HCT116 (cell line): ENCODE measurements at places on chromosomes 3 and 15.

GRCh38 chr3:15271030-15271429 is 61.4 kb downstream of the SH3BP5 start:
- DNase-seq = no peak

GRCh38 chr3:42511736-42512135 is 9.3 kb downstream of the VIPR1 start:
- no peak for DNase-seq

GRCh38 chr3:132784502-132785025 is 62.4 kb upstream of the NPHP3 start:
- DNase-seq = no peak

DNA sequence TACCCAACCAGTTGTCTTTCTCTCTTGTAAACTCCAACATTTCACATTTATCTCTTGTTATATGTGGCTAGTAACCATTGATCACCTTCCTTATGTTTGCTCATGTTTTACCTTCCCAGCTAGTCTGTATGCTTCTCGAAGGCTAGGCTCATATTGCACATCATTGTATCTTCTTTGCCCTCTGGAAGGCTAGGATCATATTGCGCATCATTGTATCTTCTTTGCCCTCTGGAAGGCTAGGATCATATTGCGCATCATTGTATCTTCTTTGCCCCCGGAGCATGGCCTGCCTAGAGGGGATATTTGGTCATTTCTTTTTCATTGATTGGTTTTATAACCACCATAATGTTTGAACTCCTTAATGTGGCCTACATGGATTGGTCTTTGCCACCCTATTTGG is 39.4 kb upstream of the ATP13A3 start:
- DNase-seq = no peak

- no peak for DNase-seq
Observed at GRCh38 chr3:195913382-195913781, 5.0 kb upstream of the TNK2 start.

DNA sequence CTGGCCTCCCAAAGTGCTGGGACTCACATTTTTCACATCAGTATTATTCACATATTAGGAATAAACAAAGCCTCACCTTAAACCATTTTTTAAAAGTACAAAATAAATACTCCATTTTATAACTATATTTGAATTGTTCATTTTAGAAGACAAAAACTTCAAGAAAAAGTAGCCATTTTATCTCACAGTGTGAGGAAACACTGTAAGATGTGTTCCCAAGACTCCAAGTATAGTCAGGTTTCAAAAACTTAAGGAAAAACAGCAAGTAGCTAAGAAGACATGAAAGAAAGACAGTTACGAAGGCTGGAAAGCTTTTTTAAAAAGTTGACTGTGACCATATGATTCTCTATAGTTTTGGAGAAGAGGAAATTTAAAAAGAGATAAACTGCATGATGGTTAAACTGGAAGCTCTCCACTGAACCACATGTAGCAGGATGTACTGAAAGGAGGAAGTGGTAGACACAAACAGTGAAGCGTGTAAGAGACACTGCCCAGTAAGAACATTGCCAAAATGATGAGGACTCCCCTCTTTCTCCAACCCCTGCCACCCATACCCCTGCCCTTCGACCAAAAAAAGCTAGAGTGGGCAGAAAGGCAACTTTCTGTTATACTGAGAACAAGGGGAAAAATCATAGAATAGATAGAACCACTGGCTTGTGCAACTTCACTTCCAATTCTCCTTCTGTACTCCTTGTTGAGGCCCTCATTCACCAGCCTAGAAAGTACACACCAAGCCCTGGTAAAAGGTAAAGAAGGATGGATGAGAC is 6.2 kb upstream of the TMF1 start:
- no peak for DNase-seq
